Sciatic nerve (tissue), 2 donors: ENCODE measurements at places on chromosomes 5 and 9. TPM values are rescaled to one million over a fixed set of nuclear protein-coding genes. Genes with fewer than 3 reads are reported as not detected.

PCDHGA3 gene
- total RNA-seq: 6.7 TPM

SCGB3A1 gene
- total RNA-seq: not detected

DNA sequence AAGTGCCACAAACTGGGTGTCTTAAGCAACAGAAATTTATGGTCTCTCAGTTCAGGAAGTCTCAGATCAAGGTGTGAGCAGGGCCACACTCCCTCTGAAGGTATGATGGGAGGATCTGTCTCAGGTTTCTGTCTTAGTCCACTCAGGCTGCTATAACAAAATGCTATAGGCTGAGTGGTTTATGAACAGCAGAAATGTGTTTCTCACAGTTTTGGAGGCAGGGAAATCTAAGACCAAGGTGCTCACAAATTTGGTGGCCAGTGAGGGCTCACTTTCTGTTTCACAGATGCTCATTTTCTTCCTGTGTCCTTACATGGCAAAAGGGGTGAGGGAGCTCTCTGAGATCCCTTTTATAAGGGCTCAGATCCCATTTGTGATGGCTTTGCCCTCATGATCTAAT, 281.4 kb downstream of the CWC27 start:
- no peak for DNase-seq

JADE2 gene
- 55.0 TPM for total RNA-seq

DNA sequence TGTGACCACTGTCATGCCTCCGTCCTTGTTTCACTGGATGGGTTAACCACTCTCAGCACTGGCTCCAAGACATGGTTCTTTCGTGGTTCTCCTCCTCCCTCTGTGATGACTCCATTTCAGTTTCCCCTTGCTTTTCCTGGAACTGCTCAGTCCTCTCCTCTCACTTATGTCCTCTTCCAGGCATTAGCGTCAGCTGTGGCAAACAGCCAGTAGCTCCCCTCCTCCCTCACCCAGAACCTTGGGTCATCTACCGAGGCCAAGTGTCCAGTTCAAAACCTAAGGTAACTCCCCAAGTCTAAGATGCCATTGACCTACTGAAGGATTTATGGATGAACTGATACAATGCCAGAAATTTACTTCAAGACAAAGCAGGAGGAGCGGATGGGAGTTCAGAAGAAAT, 9.8 kb upstream of the CORO2A start:
- DNase-seq: no peak

OR2V1 gene
- not detected for total RNA-seq

DNA sequence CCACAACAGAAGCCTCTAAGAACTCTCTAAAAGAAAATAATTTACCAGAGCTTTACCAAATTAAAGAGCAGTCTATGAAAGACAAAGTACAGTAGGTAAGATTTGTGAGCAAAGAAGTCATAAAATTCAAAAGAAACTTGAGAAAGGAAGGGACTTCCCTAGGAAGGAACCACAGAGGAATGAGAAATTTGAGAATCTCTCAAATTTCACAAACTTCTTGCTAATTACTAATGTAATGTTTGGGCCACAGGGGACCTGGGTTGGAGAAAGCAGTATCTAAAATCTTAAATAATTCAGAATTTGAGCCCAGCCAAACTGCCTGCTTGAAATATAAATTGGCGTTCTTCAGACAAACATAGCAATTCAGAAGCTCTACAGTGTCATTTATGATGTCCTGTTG, 225.0 kb upstream of the PRR16 start:
- DNase-seq: no peak

DNA sequence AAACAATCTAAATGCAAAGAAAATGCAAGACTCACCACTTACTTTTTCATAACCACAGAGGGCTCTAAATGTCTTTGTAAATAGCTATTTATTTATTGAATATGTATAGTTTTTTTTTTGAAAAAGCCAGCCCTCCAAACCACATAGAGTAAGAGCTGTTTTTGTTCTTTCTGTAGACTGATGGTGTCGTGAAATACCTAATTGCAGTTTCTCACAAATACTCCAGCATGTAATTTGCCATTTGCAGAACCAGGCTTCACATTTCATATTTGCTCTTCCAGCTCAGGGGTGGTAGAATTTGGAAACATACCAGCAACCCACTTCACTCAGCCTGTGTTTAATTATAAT, 159.8 kb downstream of the TMC1 start:
- no peak for DNase-seq

COL27A1 gene
- 42.4 TPM for total RNA-seq
